ENCODE measurements at places on chromosomes 6 and 20.

GRCh38 chr20:59323731-59324130, 23.3 kb downstream of the EDN3 start:
- no peak for DNase-seq

- no peak for DNase-seq
These were observed 205.0 kb upstream of the EPHA7 start for GRCh38 chr6:93624408-93624807.

DNA sequence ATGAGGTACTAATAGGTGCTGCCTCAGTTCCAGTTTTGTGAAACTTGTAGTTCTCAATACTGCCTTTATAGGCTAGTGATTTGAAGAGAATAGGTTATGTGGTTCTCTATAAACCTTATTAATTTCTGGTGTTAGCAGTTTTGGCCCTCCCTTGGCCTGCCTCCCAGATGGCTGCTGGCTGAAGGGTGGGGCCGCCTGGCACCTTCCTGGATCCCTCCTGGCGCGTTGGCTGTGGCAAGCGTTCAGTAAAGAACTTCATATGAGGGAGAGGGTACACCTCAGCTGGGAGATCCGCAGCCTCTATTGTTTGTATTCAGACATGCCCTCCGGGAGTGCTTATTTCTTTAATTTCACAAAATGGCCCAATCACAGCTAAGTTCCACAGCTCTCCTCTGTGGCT, 51.9 kb downstream of the FAM120B start:
- no peak for DNase-seq

DNA sequence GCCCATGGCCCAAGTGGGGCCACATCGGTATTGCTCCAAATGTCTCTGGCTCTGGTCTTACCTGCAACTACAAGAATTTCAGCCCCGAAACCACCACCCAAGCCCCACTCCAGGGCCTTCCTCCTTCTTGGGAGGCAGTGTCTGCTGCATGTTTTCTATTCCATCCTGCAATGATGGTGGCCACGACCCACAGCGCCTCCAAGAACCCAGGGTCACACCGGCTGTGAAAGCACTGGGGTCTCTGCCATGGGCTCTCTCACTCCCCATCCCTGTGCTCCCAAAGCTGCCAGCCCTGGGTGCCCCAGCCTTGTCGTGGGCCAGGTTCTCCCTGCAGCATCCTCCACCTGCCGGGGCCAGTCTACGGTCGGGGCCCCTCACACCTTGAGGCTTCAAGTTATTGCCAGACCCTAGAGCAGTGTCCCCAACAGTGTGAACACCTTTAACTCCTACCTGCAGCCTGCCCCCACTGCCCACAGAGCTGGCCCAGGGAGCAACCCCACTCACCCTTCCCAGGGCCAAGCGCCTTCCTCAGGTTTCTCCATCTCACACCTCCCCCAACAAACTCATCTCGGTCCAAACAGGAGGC, 115.4 kb downstream of the JPH2 start:
- no peak for DNase-seq

DNA sequence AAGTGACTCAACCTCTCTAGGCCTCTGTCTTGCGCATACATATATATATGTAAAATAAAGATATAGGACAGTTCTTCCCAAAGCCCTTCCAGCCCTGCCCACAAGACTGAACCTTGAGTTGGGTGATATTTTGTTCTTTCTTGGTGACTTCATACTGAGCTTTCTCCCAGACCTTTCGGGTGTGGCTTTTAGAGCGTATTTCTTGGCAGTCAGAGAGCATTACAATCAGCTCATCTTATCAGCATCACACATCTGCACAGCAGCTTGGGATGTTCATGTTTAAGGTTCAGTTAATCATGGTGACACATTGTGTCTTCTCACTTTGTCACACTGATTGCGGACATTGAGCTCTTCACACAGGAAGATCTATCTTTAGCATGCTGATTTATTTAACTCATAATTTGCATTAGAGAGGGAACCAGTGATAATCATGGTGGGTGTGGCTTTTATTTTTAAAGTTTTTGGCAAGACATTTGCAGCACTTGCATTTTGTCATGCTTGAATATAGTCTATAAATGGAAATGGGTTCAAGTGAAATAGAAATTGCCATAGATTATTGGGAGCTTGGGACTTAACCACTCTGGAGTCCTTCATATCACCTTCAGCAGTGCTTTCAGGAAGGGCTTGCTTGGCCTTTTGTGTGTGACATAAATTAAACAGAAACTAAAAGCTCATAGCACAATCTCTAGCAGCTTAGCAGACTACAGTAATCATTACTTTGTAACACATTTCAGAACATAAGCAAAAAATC, 8.3 kb downstream of the KIF3B start:
- no peak for DNase-seq

DNA sequence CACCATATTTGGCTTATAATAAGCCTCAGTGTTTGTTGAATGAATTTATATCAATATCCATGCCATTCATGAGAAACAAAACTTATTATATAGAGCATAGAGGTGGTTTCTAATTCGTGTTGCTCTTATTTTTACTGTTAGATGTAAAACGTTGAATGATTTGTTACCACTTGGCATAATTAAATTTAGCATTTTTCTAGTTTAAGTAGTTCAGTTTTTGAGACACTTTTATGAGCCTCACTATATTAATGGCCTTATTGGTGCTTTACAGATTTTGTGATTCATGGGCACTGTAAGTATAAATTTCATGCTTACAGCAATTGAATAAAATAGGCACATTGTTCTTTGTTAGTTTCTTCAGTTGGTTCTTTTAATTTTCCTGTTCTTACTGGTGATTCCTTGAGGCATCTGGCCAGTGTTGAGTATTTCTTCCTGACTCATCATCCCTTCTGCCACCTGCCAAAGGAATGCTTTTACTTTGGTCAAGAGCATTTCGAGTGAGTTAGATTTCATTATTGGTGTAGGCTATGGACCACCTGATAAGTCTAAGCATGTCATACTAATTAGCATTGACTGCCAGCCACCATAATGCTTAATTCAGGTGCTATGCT, 34.8 kb downstream of the CDKAL1 start:
- no peak for DNase-seq

DNA sequence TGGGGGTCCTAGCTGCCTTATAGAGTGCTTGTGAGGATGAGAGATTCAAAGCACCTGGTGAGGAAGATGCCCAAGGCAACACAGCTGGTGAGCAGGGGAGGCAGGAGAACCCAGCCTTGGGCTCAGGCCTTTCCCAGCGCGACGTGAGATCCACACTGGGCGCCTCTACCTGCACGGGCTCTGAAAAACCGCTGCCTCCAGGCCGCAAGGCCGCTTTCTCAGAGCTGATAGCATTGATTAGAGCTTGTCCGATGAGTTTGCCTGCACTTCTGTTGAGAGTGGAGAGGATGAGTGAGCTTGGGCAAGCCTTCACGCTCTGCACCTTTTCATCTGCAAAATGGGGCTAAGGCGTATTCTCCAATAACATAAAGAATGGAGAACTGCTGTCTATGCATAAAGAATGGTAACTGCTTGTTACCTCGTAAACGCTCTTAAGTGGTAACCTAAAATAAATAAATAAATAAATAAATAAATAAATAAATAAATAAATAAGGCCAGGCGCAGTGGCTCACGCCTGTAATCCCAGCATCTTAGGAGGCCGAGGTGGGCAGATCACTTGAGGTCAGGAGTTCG, 916 bp downstream of the PABPC1L start:
- peak; percentile 32 for DNase-seq

DNA sequence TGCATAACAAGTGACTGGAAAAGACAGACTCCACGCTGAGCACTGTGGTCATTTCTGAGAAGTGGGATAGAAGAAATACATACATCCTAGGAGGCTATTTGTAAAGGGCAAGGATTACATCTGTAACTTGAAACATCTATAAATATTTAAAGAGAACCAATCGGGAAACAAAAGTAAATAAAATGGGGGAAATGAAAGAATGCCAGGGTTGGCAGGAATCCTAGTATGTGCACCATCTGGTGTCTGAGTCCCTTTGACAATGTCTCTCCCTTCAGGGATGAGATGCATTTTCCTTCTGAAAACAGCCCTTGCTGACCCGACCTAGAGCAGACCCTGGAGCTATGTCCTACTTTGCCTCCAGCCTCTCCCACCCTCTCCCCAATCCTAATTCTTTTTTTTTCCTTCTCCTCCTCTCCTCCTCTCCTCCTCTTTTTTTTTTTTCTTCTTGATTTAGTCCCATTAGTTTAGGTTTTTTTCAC, 53.2 kb downstream of the VSTM2L start:
- DNase-seq = no peak

- no peak for DNase-seq
These were observed 391.2 kb upstream of the MAP3K7 start for GRCh38 chr6:90978046-90978445.

GRCh38 chr6:88072462-88072861, 24.8 kb downstream of the SPACA1 start:
- DNase-seq = no peak

GRCh38 chr20:63765902-63766301, 26.3 kb downstream of the SLC2A4RG start:
- no peak for DNase-seq

DNA sequence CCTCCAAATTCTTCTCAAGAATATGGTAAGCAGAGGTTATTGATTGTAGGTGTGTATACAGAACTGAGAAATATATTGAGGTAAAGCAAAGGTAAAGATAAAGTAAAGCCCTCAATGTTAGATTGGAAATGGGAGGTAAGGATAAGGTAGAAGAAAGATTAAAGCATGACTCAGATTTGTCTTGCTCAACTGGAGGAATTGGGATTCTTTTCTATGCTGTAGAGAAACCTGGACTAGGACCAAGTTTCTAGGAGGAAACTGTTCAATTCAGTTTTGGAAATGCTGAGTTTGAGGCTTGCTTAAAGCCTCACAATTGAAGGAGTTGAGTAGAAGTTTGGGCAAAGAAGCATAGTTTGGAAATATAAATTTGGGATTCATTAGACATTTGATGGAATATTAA, 634.0 kb upstream of the PTCHD4 start:
- no peak for DNase-seq

DNA sequence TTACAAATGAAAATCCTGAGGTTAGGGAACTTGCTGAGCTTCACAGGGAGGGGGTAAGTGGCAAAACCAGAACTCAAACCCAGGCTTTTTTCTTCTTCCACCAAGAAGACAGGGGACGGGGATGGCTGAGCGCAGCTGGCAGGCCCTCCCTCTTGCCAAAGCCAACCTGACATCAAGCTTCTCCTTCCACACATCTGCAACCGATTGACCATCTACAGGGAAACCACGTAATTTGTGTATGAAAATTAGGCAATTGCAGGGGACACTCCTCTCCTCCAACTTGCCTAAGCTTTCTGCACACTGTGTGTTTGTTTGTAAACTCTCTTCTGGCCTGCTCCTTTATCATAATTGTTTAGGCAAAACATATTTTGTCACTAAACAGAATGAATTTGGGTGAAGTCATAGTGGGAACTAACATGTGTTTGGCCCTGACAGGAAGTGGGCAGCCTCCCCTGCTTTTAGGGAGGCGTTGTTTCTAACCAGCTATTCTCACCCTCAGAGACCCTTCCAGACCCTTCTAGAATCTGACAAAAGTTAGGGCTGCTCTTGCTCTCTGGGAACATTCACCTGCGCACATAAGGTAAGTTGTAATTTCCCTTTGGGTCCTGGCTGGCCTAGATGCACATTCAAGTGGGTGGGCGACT, 18.9 kb downstream of the ZNF831 start:
- DNase-seq = no peak

DNA sequence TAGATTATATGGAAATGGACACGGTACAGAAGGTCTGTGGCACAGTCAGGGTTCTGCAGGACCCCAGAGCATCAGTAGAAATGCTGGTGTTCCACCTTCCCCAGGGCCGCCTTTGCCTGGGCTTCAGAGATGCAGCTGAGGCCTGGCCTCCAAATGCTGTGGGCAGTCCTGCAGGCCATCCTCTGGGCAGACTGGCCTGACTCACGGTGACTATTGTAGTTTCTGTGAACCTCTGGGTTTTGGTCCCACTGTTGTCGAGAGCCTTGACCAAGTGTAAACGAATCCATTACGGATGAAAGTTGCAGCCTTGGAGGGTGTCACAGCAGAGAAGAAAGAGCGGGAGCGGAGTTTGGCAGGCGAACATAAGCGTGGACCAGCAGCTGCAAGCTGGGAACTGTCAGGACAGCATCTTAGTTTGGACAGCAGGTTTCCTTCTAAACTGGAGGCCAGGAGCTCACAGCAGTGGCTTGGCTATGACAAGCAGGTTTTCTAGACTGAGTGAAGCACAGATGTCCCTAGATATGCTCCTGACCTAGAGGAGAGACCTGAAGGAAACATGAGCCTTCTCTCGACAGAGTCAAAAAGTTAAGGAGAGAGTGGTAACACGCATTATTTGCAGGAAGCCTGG, 46.2 kb upstream of the BCLAF1 start:
- DNase-seq = no peak

- no peak for DNase-seq
These were observed 188.4 kb downstream of the TBX18 start for GRCh38 chr6:84576029-84576428.

DNA sequence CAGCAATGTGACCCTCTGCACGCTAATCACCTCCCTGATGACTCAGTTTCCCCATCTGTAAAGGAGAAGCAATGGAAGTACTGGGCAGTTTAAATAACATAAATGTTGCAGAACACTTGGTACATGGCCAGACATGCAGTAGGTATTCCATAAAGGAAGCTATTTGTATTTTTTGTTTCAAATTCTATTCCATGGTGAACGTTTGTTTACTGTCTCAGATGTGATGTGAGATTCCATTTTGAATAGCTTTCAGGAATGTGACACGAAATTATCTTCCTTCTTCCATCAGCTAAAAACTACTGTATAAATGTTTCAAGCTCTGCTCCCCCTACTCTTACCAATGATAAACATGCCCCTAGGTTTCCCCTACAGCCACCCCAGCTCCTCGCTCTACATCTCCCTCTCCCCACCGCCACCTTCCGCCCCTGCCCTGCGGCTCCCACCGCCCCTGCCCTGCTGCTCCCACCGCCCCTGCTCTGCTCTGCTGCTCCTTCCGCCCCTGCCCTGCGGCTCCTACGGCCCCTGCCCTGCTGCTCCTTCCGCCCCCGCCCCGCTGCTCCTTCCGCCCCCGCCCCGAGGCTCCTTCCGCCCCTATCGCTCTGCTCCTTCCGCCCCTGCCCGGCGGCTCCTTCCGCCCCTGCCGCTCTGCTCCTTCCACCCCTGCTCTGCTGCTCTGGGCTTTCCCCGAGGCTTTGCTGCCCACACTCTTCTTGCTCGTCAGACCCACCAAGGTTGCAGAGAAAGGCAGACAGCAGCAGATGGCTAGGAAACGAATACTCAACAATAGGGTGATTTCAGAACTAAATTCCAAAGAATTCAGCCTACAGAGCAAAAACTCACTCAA, 78.9 kb downstream of the THBS2 start:
- no peak for DNase-seq

DNA sequence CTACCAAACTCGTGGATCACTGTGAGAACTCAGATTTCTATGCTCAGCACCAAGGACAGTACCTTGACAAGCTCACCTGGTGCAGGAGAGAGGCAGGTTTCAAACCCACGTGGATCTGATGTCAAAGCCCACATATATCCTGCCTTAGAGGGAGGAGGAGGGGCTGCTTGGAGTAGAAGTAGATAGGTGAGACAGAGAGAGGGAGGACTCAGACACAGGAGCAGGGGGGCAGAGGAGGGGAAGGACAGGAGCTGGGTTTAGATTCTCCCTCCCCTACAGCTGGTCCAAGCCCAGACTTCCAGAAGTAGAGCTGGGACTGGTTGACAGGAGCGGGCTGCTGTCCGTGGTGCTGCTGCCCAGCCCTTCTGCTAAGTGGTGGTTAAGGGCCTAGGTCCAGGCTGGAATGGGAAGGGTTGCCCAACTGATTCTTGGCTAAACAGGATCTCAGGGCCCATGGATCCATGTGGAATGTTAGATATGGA, 77.5 kb downstream of the CDH22 start:
- DNase-seq = peak; percentile 62

All from HuH-7 (cell line).